ENCODE measurements at places on chromosomes 13 and 19.

- DNase-seq = peak; percentile 11
Observed at GRCh38 chr19:45901432-45901911, 941 bp downstream of the MYPOP start.

GRCh38 chr19:3503036-3503572, 2.6 kb upstream of the DOHH start:
- DNase-seq = no peak

- DNase-seq = no peak
Observed at GRCh38 chr19:31114585-31114984, 234.7 kb downstream of the TSHZ3 start.

DNA sequence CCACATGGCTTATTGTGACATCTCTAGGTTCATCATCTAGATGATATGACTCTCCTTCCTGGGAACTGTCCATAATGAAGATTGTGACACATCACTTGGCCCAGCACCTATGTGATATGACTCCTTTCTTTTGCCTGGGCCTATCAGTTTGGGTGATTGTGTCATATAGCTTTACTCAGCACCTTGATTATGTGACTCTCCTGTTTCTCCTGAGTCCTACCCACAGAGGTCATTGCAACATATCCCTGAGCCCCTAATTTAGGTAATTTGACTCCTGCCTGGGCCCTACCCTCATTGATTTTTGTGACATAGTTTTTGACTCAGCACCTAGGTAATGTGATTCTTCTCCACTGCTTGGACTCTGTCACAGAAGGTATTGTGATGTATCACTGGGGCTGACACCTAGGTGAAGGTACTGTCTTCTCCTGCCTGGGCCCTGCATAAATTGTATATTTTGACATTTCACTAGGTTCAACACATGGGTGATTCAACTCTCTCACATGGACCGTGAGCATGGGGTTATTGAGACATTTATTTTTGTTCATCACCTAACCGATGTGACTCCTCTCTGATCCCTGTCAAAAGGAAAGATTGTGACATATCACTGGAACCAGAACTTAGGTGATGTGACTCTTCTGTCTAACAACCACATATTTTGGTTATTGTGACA, 26.2 kb upstream of the ZNF254 start:
- no peak for DNase-seq

DNA sequence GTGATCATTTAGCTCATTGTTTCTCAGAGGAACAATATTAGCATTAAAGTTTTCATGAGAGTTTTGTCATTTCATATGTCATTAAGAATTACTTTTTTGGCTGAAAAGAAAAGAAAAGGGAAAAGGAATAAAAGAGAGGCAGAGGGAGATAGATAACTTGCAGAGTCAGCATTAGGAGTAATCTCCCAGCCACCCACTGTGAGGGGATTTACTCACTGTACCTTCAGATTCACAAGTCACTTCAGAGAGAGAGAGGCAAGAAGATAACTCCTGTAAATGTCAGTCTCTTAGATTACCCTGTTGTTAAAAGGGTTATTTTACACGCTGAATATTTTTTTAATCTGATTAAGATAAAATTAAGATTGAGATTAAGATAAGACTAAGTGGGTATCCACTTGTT, 125.2 kb downstream of the POU4F1 start:
- DNase-seq = no peak

DNA sequence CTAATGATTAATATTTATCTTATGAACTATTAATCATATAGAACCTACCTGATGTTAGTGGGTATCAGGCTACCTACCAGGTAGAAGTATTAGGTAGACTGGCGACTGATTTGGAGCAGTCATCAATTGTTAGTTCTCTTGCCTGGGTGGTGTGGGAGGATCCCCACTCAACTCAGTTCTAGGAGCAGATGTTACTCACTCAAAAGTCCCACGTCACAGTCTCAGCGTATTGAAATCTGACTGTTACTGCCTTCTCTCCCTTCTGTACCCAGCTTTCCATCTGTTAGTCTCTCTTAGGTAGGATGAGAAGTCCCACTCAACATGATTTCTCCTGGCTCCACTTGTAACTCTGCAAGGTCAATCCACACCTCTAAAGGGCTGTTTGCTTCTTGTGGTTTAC, 102.7 kb downstream of the OLFM4 start:
- DNase-seq = no peak

GRCh38 chr13:99656844-99657381, 155.6 kb downstream of the TM9SF2 start:
- DNase-seq = no peak

DNA sequence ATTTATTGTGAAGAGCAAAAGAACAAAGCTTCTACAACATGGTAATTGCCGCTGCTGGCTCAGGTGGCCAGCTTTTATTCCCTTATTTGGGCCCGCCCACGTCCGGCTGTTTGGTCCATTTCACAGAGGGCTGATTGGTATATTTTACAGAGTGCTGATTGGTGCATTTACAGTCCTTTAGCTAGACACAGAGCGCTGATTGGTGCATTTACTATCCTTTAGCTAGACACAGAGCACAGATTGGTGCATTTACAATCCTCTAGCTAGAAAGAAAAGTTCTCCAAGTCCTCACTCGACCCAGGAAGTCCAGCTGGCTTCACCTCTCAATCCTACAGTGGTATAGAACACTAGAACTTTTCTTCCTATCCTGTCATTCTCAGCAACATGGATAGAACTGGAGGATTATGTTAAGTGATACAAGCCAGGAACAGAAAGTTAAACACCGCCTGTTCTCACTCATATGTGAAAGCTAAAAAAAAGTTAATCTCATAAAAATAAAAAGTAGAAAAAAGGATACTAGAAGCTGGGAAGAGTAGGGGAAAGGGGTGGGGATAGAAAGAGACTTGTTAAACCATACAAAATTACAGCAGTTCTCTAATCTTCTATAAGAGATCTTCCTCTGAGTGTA, 33.6 kb upstream of the FARP1 start:
- no peak for DNase-seq

GRCh38 chr13:109593230-109593629, 193.2 kb downstream of the IRS2 start:
- no peak for DNase-seq

GRCh38 chr19:44753932-44754749, 5.6 kb downstream of the BCL3 start:
- DNase-seq = no peak

DNA sequence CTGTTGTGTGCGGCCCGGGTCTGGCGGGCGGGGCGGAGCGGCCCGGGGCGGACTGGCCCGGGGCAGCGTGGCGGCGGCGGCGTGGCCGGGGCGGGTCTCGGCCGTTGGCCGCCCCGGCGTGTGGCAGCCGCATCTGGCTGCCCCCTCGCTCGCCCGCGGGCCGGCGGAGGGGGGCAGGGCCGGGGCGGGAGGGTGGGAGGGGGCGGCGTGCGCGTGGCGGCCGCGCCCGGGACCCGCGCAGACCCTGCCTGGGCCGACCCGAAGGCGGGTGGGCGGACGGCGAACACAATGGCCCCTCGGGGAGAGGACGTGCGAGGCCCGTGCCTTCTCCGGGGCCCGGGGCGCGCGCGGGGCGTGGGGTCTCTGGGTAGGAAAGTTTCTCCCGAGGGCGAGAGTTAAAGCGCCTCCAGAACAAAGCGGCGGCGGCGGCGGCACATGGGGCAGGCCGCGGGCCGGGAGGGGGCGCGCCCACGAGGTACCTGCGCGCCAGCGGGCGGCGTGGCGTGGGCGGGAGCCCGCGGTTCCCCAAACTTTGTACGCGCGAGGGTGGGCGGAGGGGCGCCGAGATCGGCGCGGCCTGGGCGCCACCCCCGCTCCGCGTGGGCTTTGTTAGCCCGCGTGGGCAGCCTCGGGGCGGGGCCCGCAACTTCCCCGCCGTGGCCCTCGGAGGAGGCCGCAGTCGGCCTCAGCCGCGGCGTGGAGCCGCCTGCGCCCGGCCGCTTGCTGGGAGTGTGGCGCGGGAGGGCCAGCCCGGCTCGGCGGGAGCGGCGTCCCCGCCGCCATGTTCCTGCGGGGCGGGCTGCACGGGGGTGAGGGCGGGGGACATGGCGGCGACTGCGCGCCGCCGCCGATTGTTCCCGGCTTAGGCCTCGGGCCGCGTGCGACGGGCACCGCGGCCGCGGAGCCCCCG, 764 bp downstream of the MIR17HG start:
- peak; percentile 43 for DNase-seq

- no peak for DNase-seq
Observed at GRCh38 chr13:44132710-44133109, 240.9 kb upstream of the SERP2 start.

GRCh38 chr19:4577020-4577782, 17.7 kb upstream of the SEMA6B start:
- no peak for DNase-seq

- no peak for DNase-seq
Observed at GRCh38 chr19:41694831-41695635, 7.0 kb upstream of the CEACAM7 start.

GRCh38 chr13:27367570-27367969, 56.8 kb upstream of the GTF3A start:
- DNase-seq = no peak

DNA sequence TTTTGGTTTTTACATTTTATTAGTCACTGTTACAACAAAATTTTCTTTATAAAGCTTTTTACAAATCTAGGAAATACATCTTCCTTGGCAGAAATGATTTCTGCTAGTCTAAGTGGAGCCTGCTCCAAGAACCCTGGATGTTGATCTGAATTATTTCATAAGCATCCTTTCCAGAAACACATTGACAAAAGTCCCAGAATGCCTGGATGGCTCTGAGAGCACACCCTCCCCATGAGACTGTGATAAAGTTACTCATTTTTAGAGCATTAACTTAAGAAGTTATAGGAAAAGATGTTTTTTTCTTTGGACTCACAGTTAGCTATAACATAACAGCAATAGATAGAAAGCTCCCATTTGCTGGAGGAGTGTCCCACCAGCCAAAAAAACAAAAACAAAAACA, 559.6 kb upstream of the SPRY2 start:
- no peak for DNase-seq

GRCh38 chr19:54875506-54875905, 1.5 kb downstream of the FCAR start:
- no peak for DNase-seq

GRCh38 chr13:51738226-51738905, 65.6 kb downstream of the DHRS12 start:
- no peak for DNase-seq

DNA sequence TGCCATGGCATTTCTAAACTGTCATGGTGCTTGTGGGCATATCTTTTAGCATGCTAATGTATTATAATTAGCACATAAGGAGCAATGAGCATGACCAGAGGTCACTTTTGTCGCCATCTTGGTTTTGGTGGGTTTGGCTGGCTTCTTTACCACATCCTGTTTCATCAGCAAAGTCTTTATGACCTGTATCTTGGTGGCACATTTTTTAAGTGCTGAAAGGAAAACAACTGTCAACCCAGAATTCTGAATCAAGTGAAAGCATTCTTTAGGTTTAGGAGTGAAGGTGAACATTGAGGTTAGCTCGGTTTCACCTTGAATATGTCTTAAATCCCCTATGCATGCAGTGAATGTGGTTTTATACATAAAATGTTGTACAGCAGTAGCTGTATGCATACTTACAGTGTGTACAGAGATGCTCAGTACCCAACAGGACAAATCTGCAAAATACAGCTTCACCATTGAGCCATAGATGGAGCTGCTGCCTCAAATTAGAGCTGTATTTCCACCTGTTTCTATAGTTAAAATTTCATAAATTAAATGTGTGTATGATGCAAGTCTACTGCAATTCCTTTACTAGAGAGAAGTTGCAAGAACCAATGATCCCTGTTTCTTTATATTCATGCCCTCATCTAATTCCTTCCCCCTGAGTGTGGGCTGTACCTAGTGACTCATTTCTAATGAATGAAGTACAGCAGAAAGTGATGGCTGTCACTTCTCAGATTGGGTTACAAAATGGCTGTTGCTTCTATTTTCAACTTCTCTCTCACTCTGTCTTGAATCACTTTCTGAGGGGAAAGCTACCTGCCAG, 25.2 kb upstream of the IGSF23 start:
- no peak for DNase-seq

DNA sequence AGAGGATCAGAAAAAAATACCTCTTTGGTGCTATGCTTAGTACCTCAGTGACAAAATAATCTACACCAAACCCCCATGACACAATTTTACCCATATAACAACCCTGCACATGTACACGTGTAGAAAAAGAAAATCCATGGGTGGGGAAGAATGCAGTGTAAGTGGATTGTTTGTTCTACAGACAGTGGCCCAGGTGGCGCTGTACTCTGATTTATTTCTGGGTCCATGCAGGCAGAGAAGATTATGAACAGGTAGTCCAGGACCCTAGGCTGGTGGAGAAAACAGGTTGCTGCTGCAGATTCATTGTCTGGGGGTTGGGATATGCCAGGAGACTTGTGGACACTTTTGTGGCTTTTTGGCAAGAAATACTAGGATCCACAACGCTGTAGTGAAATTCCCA, 9.1 kb downstream of the ZNF100 start:
- no peak for DNase-seq

- DNase-seq = no peak
Observed at GRCh38 chr13:76222511-76222910, 586.4 kb downstream of the LMO7 start.

- no peak for DNase-seq
Observed at GRCh38 chr13:99854366-99854765, 117.2 kb downstream of the ZIC5 start.

GRCh38 chr13:30647420-30647819, 29.7 kb downstream of the USPL1 start:
- DNase-seq = no peak

DNA sequence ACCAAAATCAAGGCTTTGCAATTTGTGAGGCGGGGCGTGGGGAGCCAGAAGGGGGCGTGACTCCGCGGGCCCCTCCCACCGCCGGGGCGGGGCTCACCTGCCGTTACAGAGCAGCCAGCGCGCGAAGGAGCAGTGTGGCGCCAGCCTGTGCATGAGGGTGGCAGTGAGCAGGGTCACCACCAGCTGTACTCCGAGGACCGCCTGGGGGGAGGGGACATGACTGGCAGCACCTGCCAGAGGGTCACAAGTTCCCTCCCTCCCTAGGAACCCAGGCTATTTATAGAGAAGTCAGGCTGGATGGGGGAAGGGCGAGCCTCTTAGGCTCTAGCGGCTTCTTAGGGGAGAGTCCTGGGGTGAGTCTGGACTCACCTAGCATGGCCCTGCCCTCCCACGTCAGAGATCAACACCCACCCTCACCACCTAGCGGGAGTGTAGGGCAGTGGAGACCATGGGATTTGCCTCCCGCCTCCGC, 3.6 kb downstream of the TMEM161A start:
- DNase-seq = peak; percentile 30

GRCh38 chr19:7852851-7853769, 21.1 kb downstream of the PRR36 start:
- no peak for DNase-seq

DNA sequence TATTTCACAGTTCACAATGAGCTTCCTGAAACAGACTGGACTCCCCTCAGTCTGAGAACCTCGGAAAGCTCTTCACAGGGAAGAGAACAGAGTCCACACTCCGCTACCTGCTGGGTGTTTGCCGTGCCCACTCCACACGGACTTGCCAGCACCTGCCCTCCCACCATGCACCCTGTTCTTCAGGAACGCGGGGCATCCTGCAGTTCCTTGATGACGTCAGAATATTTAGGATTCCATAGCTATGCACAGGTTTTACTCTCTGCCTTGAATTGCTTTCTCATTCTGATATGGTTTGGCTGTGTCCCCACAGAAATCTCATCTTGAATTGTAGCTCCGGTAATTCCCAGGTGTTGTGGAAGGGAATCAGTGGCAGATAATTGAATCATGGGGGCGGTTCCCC, 74.4 kb upstream of the FARP1 start:
- no peak for DNase-seq
